Urinary bladder (tissue), 4 donors: ENCODE measurements at places on chromosomes 3 and 15. TPM values are rescaled to one million over a fixed set of nuclear protein-coding genes. Genes with fewer than 3 reads are reported as not detected.

The CAPN3 gene
- polyA plus RNA-seq, result 6.3 TPM

The RBM15B gene
- polyA plus RNA-seq, result 24.4 TPM

The SLC28A1 gene
- polyA plus RNA-seq, result 0.04 TPM

The SCAMP5 gene
- polyA plus RNA-seq, result 19.4 TPM

The SLC12A1 gene
- 0.06 TPM for polyA plus RNA-seq

The FOXL2NB gene
- polyA plus RNA-seq, result not detected

The SRGAP3 gene
- polyA plus RNA-seq, result 3.1 TPM

The STAB1 gene
- polyA plus RNA-seq, result 91.8 TPM

The THOC7 gene
- polyA plus RNA-seq, result 63.5 TPM

DNA sequence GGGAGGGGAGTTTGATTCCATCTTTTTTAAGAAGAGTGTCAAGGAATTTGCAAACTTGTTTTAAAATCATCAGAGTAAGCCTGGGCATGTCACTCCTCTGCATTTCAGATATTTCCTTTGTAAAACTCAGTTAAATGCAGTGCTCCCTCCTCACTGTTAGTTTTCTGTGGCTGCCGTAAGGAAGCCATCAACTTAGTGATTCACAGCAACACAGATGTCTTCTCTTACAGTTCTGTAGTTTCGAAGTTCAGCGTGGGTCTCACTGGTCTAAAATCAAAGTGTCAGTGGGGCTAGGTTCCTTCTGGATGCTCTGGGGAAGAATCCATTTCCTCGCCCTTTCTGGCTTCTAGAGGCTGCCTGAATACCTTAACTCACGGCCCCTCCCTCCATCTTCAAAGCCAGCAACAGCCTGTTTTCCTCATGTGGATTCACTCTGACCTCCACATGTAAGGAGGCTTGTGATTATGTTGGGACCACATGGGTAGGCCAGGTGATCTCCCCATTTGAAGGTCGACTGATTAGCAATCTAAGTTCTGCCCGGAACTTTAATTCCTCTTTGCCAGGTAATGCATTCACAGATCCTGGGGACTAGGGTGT, 12.4 kb downstream of the ISG20 start:
- DNase-seq, result no peak

GRCh38 chr3:139463466-139463865, 12.8 kb downstream of the RBP2 start:
- DNase-seq, result no peak

- DNase-seq, result no peak
Observed at GRCh38 chr3:45541326-45542321, 52.9 kb upstream of the LIMD1 start.

DNA sequence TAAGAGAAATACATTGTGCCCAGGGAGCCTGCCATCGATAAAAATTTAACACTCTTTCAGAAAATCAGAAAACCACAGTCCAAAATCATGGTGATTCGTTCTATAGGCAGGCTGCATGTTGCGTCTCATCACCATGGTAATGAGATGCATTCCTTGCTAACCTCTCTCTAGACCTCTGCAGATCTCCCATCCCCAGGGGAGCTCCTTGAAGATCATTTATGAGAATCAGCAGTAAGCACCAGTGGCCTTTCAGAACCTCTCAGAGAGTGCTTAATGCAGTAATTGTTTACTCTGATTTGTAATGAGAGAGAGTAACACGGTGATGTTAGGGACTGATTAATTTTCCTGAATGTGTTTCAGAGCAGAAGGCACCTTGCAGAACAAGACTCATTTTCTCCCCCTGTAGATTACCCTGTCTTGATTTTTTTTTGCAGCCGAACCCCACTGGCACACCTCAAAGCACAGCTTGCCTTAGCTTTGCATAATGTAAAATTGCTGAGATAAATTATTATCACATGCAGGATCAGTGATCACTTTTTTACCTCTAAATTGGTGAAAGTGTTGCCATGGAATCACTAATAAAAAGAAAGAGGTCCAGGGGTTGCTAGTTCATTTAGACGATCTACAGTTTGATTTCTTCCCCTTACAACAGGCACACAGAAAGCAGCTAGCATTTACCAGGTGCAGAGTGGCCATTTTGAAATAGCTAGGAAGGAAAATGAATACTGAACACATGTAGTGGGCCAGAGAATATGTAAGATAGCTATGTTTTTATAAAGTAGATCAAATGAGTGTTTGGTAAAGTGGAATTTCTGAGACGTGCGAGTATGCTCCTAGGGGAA, 98.9 kb upstream of the CHL1 start:
- no peak for DNase-seq

DNA sequence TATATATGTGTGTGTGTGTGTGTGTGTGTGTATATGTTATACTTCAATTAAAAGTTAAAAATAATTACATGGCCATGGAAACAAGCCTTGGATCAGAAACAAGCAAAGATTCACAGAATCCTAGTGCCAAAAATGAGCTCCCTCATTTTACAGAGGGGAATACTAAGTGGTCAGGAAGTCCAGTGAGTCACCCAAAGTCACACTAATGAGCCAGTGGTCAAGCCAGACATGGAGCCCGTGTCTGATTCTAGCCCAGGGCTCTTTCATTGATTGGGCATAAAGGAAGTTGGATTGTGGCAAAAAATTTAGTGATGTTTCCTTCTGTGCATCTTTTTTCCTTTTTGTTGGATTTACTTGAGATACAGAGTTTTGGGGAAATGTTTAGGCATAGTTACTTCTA, 152.5 kb upstream of the NPHP3 start:
- DNase-seq, result no peak

DNA sequence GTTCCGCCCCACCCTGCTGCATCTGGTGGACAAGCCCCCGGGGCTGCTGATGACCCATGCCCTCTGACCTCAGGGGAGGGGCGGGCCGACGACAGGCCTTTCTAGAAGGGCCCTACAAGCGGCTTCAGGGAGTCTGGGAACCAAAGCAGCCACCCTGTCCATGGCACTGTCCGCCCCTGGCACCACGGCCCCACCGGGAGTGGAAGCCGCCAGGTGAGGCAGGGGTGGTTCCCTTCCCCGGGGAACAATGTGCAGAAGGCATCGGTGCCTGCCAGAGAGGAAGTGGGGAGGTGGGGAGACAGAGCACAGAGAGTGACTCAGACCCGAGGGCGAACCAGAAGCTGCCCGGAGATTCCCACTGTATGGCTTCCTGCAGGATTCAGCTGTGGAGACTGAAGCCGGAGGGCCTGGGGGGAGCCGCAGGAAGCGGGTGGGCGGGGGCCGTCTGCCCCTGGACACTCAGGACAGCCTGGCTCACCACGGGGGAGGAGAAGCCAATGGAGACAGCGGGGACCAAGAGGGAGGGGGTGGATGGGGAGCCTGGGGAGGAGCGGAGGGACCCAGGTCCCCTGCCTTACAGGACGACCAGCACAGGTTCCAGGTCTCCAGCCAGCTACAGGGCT, 134.0 kb downstream of the TPRA1 start:
- no peak for DNase-seq

GRCh38 chr3:129749692-129750091, 143.2 kb upstream of the PLXND1 start:
- no peak for DNase-seq

- DNase-seq, result no peak
Observed at GRCh38 chr3:27114684-27115083, 254.5 kb downstream of the NEK10 start.

DNA sequence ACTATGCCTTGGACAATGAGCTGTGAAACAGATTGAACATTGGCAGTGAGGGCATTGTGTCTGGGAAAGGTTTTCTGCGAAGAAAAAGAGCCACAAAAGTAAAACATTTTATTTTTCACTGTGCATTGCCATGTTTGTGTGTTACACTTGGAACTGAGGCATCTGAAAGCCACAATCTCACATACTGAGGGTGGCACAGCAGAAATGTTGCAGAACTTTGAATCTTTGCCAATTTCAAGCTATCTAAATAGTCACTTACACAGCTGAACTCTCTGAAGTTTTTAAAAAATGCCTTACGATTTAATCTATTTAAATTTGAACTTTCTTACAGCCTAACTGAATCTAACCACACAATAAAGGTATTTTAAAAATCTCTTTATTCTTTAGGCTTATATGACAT, 154.1 kb upstream of the GRM7 start:
- no peak for DNase-seq

DNA sequence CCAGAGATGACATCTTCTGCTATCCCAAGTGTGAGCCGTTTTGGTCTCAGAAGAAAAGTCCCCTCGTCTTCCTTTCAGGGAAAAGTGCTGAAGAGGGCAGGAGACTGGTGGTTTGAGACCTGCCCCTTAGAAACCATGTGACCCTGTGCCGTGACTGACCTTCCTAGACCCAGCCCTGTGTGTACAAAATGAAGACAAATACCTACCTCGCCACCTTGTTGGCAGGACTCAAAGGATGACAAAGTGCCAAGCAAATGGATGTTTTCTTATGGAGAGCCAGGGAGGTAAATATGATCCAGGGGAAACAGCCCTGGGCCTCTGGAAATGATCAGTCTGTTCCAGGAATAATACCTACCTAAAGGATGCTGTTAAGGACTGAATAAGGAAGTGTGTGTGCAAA, 41.3 kb downstream of the FAM174B start:
- no peak for DNase-seq

DNA sequence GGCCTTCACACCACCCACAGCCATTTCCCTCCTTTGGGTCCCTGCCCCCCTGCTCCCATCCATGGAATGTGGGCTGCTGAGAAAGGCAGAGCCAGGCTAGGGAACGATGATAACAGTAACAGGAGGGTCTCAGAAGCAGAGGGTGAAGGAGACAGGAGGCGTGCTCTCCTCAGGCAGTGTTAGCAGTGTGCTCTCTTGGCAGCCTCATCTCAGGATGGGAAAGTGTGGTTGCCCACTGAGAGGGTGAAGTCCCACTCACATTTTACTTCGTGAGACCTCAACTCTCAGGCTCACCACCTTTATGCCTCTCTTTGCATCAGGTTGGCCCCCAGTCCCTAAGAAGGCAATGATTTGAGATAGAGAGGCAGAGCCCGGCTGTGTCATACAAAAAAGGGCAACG, 24.5 kb downstream of the TIGIT start:
- no peak for DNase-seq

- no peak for DNase-seq
Observed at GRCh38 chr15:65530318-65531111, at the start of gene HACD3. Gene HACD3, plus strand, starts transcription at chr15:65530463. Its CDS starts 169 bp downstream, at chr15:65530632.

DNA sequence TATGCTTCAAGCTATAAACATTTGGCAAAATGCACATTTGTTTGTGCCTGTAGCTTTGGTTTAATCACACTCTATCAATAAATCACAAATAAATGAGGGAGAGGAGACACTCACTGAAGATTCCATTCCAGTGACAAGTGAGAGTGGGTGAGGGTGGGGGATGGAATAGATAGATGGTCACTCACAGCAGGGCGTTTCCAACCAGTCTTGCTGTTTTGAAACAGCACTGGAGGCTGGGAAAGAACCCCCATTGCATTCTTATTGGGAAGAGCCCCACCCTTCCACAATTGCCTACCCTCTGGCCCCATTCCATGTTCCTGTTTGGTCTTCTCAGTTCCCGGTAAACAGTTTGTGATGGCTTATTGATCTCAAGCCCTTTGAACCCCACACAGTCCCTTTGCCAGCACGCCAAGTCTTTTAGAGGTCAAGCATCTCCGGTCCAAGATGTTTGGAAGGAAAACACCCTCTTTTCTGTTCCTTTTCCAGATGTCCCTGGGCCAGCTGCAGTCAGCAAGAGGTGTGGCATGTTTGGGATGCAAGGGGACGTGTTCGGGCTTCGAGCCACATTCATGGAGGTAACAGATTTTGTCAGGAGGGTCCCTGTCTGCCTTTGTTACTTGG, 30.7 kb downstream of the LMCD1 start:
- no peak for DNase-seq

DNA sequence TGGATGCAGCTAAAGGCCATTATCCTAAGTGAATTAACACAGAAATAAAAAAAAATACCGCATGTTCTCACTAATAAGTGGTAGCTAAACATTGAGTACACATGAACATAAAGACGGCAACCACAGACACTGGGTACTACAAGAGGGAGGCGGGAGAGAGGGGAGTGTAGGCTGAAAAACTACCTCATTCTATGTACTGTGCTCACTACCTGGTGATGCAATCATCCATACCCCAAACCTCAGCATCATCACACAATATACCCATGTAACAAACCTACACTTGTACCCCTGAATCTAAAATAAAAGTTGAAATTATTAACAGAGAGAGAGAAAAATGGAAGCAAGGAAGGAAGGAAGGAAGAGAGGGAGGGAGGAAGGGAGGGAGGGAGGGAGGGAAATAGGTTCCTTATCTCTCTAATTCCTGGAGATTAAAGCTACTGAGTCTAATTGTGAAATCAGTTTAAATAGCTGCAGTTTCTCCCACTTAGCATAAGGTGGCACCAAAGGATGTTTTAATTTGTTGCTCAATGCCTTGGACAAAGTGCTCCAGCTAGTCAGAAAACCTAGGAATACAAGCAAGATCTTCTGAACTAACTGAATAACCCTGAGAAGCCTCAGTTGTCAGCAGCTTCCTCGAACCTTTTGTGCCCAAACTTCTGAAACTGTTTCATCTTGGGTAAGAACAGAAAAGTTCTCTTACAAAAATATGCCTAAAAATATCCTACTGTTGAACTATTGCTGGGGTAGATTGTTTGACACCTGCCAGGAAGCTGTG, 79.4 kb upstream of the ATP11B start:
- DNase-seq, result no peak

GRCh38 chr15:78923480-78924360, 21.1 kb downstream of the CTSH start:
- no peak for DNase-seq

- DNase-seq, result no peak
Observed at GRCh38 chr3:48241796-48242455, 1.0 kb downstream of the ZNF589 start.

DNA sequence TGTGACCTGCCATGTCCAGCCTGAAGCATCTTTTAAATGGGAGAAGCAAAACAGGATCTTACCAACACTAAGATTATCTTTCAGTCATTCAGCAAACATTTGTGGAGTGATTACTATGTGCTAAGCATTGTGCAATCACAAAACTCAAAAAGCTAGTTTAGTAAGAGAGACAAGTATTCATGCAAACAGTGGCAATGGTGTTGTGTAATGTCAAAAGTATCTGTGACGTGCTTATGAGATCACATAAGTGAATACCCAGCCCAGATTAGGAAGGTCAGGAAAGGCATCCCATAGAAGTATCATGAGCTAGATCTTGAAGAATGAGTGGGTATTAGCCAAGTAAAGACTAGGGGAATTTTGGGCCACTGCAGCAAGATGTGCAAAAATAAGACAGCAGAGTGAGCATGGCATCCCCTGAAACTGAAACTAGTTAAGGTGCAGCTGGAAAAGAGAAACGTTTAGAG, 32.1 kb downstream of the SEC62 start:
- DNase-seq, result no peak

GRCh38 chr3:84125201-84125721, 833.5 kb upstream of the CADM2 start:
- no peak for DNase-seq

- peak; percentile 51 for DNase-seq
Observed at GRCh38 chr3:107969994-107970819, 120.6 kb downstream of the CD47 start.

DNA sequence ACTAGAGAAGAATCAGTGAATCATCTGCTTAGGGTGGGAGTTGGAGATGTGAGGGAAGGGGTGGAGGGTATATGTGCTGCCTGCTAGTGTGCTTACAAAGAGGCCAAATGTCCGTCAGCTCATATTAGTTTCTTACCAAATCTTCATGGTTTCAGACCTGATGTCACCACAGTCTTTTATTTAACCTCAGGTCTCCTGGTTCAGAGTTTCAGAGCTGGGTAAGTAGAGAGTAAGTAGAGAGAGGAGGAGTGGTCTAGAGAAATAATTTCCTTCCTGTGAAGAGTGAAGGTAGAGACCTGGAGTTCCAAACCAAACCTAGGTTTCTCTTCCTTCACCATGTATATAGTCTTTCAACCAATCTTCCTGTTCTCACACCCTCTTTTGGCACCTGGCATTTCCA, 17.5 kb upstream of the P2RY1 start:
- no peak for DNase-seq

GRCh38 chr3:12875857-12876836, 34.8 kb upstream of the RPL32 start:
- no peak for DNase-seq
